GM03348 (cell line): ENCODE measurements at places on chromosomes 12 and 14.

GRCh38 chr12:80217011-80217535, 117.7 kb downstream of the OTOGL start:
- no peak for DNase-seq

DNA sequence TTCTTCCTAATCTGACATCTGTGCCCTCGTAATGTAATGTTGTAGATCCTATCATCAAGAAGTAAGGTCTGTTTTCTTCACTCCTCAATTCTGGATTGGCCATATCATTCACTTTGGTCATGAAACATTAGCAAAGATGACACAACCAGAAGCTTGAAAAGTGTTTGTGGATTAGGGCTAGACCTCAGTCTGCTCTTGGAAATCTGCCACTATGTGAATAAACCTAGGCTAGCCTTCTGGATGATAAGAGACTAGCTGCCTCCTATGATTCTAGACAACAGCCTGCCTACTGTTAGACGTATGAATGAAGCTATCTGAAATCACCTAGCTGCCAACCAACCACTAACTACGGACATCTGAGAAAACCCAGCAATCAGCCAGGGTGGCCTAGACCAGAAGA, 38.7 kb upstream of the LYZ start:
- DNase-seq: no peak

- no peak for DNase-seq
These were observed 24.3 kb downstream of the SYNDIG1L start for GRCh38 chr14:74401504-74402241.

- no peak for DNase-seq
These were observed 25.7 kb downstream of the NTN4 start for GRCh38 chr12:95764848-95765247.

GRCh38 chr12:47067771-47068431, 11.5 kb upstream of the PCED1B start:
- no peak for DNase-seq

DNA sequence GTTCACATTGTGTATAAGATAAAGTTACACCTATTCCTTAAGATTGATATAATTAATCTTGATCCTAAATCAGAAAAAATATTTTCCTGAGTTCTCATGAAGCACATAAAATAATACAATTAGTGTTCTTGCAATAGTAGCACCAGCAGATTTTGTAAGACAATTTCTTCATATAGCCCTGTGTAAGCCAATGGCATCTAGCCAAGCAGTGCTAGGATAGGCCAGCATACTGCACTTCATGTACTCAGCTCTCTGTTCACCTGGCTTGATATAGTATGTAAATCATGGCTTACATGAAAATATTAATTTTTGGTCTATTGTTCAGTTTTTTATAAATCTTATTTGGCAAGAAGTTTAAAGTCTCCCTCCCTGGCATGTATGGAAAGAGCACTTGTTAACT, 1.9 kb downstream of the KLRF2 start:
- DNase-seq: no peak

GRCh38 chr12:19613051-19613535, 173.8 kb downstream of the AEBP2 start:
- DNase-seq: no peak

DNA sequence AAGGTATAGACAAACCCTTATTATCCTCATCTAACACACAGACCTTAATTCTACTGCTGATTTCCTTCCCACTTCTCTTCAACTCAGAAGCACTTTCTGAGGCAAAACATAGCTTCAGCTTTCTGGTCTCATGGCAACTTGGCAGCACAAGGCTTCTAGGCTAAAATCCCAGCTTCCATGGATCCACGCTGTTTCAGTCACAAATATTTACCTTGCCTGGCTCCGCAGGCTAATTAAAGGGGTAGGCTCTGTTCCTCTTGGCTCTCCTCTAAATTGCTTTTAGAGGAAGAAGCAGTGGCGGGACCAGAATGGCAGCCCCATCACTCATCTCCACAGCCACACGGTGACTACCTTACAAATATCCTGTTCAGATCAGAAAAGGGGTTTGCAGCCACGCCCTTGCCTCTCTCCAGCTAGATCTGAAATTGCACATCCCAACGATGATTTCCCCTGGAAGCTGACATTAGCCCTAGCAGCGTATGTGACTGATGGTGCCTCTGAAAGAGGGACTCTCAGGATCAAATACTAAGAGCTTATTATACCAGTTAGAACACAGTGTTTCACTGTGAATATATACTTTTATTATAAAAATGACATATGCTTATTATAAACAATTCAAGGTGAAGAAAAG, 221.5 kb upstream of the NUDT4 start:
- no peak for DNase-seq

- no peak for DNase-seq
These were observed 100.3 kb upstream of the NCOR2 start for GRCh38 chr12:124667506-124668326.

- DNase-seq: no peak
These were observed 24.2 kb upstream of the SLC6A12 start for GRCh38 chr12:238116-238515.

- DNase-seq: no peak
These were observed 191.9 kb downstream of the NUBPL start for GRCh38 chr14:31752867-31753661.

GRCh38 chr12:129184127-129184928, 331.1 kb downstream of the GLT1D1 start:
- no peak for DNase-seq

DNA sequence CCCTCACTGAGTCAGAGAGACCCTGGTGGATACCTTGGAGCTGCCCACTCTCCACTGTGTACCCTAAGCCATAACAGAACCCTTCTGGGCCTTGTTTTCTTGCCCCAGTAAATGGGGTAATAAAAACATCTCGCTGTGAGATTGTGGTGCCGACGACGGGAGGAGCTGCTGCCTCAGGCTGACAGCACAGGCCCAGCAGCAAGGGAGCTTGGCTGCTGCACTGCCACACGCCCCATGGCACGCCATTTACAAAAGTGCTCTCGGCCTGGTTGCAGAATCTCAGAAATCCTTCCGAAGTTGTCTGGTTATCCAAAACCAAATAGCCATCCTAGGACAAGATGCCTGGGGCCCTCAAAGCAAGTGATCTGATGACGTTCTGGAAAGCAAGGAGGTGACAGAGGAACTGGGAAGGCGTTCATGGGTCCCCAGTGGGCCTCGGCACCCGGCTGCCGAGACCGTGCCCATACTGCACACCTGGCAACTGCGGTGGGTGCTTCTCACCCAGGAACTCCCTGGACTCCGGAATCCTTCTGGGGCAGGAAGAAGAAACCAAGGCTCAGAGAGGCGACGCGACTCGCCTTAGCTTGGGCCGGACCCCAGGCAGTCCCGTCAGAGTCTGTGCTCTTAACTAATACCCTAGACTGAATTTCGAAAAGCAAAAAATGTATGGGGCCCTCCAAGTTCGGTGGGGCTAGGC, 26.7 kb downstream of the CHGA start:
- DNase-seq: no peak

- peak; percentile 95 for DNase-seq
These were observed at the start of gene ABCD4 for GRCh38 chr14:74302634-74303569. Gene ABCD4 (minus strand): TSS chr14:74302934. CDS start chr14:74302912, 22 bp downstream.

- no peak for DNase-seq
These were observed 379.4 kb downstream of the RPS29 start for GRCh38 chr14:49206828-49207227.

DNA sequence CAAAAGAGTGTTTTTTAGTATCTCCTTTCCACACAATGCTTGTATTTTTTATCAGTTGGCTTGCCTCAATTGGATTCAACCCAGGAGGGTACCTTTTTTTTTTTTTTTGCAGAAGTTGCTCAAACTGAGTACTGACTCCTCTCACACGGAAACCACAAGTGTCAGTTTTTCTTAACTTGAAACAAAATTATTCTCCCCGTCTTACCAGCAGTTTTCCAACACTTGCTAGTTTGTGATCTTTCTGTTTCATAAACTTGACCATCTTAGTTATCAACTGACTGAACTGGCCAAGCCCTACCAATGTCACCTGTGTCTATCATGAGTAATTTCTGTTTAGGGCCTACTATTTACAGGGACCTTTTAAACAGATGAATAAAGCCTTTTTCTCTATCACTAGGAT, 34.1 kb upstream of the ITPR2 start:
- DNase-seq: no peak

DNA sequence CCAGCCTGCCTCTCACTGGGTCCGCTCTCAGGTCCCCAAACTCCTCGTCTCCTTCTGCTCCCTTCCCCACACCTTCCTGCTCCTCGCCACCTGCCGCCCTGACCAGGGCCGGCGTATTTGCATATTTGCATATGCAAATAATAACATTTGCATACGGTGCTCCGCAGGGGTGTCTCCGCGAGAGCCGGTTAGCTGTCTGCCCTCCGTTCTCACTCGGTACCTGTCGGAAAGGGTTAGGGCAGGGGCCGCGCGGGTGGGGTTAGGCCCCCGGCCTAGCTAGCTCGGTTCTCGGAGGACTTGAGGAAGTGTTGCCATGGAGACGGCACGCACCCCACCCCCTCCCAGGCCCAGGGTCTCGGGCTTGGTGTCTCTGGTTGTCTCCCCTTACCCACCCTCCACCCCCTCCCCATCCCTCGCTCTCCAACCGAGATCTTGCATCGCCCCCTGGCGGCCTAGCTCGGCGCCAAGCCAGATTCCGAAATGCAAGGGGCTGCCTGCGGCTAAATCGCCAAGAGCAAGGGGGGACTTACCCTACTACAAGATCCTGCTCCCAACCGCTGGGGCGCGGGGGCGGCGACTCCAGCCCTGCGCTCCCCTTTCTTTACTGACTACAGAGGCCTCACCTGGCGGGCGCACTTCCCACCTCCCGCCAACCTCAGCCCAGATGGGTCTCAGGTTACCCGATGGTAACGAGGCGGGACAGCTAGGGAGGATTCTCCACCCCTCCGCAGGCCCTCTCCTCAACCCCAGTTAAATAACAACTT, 8.1 kb downstream of the STAC3 start:
- peak; percentile 60 for DNase-seq

DNA sequence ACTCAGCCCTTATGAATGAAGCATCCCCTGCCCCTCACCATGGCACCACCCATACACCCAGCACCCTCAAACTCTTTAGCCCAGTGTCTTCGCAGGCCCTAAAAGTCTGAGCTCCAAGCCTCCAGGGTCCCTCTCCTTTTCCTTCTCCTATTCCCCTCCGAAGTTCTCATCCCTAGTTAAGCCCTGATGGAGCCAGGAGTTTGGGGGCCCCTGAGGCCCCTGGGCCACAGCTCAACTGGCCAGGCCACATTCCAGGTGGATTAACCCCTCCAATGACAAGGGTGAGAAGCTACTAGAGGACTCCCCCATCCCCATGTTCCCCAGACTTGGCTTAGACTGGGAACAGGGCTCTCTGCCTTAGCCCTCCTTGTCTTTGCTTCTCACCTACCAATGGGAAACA, 2.6 kb downstream of the RARG start:
- no peak for DNase-seq
